ENCODE measurements at places on chromosomes 16 and 17.

- no peak for DNase-seq
Measured at GRCh38 chr17:60461584-60461983, 39.3 kb downstream of the CHCT1 start.

DNA sequence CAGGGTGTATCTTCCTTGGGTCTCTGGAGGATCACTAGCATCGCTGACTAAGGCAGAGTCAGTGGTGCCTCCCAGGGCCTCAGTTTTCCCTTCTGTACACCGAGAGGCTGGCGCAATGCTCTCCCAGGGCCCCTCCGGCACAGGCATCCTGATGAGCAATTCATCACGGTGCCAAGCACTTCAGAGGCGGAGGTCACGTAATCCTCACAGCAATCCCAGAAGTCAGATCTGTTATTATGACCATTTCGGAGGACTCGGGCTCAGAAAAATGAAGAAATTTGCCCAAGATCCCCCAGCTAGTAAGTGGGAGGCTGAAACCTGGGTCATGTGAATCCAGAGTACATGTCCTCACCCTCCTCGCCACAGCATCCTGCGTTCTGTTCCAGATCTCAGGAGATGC is 46.5 kb downstream of the AIPL1 start:
- no peak for DNase-seq

- no peak for DNase-seq
Measured at GRCh38 chr17:67980456-67980855, 15.8 kb downstream of the C17orf58 start.

GRCh38 chr16:58499615-58500351 is at the start of gene NDRG4:
NDRG4 (plus strand) TSS chr16:58500143; CDS start chr16:58500249, 106 bp downstream.
- peak; percentile 86 for DNase-seq

DNA sequence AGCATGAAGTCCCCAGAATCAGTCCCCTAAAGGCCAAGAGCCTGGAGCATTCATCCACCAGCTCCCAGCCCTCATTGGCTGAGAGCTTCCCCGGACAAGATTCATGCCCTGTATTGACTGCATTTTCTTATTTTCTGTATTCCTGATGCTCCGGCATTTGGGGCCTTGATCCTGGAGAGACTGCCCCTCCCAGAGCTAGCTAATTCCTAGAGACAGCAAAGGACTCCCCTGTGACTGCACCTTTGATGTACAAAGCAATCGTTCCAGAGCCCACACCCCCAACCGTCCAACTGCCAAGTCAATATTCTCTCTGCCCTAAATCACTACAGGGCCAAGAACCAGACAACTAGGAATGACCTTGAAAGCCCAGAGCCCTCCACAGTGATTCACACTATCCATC is 93.4 kb upstream of the CDH5 start:
- DNase-seq: no peak

DNA sequence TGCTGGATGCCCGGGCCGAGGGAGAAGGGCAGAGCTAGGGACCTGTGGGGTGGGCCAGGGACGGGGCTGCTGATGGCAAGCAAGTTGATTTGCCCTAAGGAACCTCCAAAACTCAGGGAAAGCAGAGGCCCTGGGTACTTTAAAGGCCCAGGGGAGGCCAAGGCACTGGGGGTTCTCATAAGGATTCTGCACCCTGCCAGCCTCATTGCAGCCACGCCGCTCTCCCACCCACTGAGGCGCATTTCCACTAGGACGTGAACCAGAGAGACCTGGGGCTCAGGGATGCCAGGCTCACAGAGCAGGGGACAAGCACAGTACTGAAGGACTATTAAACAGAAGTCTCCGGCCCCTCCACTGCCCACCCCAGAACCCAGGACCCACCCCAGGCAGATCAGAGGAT is 39.4 kb upstream of the RBFOX3 start:
- DNase-seq: no peak

- DNase-seq: no peak
Measured at GRCh38 chr16:84610376-84610775, 7.5 kb downstream of the COTL1 start.

DNA sequence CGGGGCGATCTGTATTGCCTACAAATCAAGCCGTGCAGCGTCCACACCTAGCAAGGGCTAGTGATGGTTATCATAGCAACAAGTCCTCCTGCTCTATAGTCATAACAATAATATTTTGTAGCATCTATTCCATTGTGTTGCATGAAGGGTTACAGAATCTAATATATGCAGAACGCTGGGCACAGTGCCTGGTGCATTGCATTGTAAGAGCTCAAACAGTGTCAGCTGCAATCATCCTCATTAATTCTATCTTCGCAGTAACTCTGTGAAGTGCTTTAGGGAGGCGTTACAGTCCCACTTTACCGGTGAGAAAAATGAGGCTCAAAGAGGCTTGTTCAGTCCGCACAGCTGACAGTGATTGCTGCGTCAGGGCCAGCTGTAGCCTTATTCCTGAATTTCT is 149.4 kb downstream of the RBFOX1 start:
- no peak for DNase-seq

- DNase-seq: no peak
Measured at GRCh38 chr16:46832757-46833459, 1.9 kb upstream of the C16orf87 start.

- DNase-seq: no peak
Measured at GRCh38 chr16:86928523-86929011, 350.2 kb downstream of the FOXL1 start.

GRCh38 chr16:11187522-11188023 is 68.4 kb downstream of the SOCS1 start:
- DNase-seq: no peak

GRCh38 chr17:29565643-29566472 is 979 bp downstream of the ABHD15 start:
- no peak for DNase-seq

DNA sequence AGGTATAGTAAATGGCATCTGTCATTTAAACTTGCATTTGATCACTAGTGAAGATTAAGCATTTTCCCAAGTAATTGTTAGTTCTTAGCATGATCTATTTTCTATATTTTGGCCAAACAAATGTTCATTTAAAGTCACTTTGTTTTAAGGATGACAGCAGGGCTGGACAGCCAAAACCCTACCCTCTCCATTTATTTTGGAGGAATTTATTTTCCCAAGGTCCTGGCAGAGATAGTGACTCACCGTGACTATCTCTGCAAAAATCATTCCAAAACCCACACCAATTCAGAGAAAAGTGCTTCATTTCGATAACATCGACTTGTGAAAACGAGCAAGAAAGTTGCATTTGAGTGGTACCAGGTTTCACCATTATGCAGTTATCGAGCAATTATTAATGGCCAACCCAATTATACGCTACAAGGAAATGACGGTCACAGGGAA is 665 bp upstream of the AKAP1 start:
- DNase-seq: peak; percentile 51

DNA sequence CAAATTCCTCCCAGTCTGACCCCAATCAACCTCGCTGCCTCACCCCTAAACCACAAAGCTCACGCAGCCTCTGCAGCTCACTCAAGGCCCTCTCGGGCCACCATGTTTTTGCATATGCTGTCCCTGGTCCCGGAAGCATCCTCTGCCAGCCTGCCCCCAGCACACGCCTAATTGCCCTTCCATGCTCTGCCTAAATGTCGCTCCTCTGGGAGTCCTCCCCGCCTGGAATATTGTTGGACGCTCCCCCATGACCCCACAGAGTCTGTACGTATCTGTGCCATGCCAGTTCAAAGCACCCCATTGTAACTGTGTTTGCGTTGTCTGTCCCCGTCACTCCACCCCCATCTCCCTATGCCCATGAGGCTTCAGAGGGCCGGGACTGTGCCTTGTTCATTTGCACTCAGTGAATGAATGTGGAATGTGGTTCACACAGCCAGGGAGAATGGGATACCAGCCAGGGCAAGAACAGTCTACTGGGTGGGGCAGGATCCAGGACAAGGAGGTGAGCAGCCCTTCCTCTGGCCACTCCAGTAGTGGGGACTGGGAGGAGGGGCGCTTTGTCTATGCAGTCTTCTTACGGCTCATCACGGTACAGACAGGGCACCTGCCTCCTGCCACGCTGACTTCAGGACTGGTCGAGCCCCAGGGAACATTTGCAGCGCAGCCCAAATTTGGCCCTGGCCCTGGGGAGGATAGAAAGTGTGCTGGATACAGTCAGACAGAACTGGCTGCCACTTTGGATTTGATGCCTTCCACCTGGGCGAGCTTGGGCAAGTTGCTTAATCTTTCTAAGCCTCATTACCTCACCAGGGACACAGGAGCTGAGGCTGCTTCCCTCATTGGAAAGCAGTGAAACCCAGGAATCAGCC is 48.5 kb downstream of the NOS2 start:
- DNase-seq: no peak

GRCh38 chr17:16504984-16505383 is 13.0 kb upstream of the LRRC75A start:
- no peak for DNase-seq

DNA sequence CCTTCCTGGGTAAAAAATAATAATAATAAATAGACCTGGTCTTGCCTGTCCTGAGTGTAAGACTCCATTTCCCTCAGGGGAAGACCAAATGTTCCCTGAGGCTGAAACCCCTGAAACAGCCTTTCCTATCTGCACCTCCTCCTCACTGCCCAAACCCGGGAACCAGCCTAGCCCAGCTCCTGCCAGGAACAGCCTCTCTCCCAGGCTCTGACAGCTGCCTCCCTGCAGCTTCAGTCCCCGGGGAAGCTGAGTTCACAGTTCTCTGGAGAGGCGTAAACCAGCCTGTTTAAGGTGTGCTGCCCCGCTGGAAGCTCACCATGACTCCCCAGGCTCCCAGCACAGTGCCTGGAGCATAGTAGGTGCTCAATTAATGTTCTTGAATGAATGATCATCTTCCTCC is 7.3 kb upstream of the CDT1 start:
- no peak for DNase-seq

DNA sequence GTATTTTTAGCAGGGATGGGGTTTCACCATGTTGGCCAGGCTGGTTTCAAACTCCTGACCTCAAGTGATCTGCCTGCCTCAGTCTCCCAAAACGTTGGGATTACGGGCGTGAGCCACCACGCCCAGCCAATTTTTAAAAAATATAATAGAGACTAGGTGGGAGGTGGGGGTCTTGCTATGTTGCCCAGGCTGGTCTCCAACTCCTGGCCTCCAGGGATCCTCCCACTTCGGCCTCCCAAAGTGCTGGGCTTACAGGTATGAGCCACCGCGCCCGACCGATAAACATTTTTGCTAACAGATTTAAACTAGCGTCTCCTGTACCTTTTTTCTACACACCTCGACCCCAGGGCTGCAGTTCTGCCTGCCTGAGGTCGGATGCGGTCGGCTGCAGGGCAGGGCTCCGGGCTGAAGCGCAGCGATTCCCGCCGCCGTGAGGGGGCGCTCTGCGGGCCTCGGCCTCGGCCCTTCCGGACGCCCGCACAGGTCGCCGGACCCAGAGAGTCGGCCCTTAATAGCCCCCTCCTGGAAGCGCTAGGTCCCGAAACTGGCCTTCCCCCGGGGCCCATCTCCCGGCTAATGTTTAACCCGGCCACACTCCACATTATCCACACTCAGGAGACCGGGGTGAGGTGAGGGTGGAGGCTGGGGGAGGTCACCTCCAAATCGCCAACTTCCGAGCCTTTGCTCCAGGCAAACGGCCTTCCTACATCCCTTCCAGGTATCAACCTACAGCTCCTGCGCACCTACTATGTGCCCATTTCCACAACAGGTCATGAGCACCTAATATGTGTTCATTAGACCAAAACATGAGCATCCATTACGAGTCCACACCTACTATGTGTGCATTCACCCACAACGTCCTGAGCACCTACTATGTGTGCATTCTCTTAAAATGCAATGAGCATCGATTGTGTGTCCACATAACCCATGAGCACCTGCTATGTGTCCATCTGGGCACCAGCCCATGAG is 2.0 kb upstream of the GLIS2 start:
- DNase-seq: no peak

All from PC-3 (cell line).